ENCODE measurements at places on chromosomes 3 and 15.

- no peak for DNase-seq
Observed at GRCh38 chr3:138338244-138338643, 8.6 kb upstream of the NME9 start.

DNA sequence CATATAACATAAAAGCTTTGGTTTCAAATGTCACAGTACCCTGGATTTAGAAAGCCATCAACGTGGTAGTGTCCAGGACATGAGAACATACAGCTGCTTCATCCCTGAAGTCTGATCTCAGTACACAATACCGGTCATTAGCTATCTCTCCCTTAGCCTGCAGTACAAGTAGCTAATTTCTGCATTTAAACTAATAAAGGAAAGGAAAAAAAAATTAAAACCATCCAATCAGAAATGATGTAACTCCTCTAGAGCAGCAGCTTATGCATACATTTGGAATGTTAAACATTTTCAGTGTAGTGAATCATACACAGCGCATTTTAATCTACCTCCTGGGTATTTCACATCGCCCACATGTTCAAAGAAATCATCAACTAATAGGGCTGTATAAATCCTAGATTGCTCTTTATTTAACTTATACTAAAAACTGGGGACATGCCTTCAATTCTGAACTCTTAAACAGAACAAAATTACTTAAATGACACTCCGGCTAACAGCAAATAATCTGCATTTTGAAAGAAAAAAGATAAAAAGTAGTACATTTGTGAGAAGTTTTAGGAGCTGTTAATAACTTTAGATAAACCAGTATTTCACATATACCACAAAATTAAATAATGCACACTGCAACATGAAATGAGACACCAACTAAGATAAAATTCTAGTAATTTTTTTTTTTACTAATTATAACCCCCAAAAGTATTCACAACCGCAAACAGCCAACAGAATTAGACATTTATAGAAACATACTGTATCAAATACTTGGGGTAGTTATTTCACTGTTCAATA, 3.7 kb downstream of the IGF2BP2 start:
- DNase-seq: no peak

DNA sequence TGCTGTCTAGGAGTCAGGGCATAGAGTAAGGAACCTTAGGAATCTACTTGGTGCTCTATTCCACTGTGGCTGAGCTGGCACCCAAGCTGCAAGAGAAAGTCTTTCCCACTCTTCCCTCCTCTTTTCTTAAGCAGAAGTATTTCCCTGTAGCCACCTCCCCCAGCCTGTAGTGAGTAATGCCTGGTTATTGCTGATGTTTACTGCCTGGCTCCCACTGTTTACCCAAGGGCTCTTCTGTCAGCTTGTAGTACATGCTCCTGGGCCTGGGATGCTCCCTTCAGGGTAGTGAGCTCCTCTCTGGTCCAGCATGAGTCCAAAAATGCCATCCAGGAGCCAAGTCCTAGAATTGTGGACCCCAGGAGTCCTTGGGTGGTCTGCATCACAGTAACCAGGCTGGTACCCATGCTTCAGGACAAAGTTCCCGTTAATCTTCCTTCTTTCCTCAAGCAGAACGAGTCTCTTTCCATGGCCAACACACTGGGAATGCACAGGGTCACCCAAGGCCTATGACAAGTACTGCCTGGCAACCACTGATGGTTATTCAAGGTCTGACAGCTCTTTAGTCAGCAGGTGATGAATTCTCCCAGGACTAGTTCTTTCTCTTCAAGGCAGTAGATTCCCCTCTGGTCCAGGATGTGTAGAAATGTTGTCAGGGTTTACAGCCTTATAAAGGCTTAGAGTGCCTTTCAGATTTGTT, 17.6 kb downstream of the GALK2 start:
- DNase-seq: no peak

DNA sequence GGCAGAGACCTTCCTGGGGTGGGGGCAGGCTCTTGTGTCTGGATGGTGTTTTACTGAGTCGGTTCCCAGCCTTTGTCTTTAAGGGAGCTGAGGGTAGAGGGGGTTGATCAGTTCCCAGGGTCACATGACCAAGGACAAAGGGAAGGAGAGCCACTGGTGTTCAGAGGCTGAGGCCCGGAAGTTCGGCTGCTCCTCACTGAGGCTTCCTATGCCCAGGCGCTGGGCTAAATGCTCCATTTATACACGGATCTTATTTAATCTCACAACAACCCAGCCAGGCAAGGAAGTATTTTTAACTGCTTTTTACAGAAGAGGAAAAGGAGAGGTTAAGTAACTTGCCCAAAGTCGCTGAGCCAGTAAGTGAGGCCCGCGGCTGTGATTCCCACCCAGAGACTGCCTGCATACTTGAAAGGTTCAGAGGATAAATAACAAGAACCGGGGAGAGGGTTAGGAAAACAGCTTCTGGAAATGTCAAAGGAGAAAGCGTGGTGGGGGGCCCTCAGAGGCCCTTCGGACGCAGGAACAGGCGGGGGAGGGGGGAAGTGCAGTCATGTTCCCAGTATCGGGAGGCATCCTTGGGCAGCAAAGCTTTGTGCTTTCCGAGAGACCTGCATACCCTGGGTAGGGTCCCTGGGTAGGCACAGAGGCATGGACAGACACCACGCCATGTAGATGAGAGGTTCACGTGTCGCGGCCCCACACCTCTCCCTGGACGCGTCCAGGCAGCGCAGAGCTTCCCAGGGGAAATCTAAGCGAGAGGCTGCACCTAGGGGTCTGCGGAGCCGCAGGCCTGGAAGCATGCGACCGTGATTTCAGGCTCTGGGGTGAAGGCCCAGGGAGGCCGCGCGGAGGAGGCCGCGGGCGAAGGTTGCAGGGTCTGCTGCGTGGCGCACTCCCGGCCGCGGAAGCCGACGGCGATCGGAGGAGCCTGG, 21.3 kb downstream of the EPHB3 start:
- DNase-seq: peak; percentile 59

DNA sequence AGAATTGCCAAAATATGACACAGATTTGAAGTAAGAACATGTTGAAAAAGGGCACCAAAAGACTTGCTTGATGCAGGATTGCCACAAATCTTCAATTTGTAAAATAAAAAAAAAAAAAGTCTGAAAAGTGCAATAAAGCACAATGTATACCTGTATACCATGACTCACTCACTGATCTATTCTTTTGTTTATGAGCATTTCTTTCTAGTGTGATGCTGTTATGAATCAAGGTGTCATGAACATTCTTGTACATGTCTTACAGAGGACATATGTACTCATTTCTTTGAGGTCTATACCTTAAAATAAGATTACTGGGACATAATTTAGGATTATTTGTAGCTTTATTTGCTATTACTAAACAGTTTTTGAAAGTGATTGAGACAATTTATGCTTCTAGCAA, 464.9 kb upstream of the RBMS3 start:
- DNase-seq: no peak

GRCh38 chr15:68935400-68935937, 5.1 kb downstream of the SPESP1 start:
- DNase-seq: no peak

- no peak for DNase-seq
Observed at GRCh38 chr3:51715977-51716294, 9.1 kb downstream of the GRM2 start.

DNA sequence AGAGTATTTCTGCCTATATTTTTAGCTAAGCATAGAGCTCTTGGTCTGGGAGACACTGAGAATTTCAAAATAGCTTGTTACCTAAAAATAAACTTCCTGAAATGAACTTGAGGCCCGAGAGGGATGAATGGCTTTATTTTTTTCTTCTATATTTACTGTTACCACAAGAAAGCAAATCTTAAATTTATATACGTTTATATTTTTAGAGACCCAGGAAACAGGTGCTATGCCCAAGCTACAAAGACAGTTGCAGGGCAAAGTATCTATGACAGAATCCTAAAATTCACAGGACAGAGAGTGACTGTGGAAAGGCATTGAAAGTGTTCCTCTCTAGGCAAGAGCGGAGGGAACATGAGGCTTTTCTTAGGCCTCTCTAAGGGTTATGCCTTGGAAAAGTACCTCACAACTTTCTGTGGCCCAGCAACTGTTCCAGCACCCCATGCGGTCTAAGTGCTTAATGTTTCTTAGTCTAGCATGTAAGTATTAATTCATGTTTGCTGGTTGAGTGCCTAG, 36.5 kb downstream of the TGFBR2 start:
- DNase-seq: no peak

- DNase-seq: no peak
Observed at GRCh38 chr3:61956236-61956635, 394.9 kb downstream of the PTPRG start.

DNA sequence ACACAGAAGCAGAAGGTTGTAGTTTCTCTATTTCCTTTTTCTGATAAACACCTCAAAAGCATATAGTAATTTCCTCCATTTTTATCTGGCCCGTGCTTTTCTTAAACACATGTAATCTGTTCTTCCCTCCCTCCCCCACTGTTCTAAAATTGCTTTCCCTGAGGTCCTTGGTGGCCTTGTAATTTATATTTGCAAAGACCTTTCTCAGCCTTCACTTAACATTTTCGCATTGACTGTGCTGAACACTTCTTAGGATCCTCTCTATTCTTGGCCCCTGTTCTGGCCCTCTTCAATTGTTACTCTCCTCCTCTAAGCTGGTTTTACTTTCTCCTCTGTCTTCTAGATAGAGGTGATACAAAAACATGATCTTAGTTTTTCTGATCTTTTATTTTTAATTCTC, 28.3 kb downstream of the GAP43 start:
- no peak for DNase-seq

DNA sequence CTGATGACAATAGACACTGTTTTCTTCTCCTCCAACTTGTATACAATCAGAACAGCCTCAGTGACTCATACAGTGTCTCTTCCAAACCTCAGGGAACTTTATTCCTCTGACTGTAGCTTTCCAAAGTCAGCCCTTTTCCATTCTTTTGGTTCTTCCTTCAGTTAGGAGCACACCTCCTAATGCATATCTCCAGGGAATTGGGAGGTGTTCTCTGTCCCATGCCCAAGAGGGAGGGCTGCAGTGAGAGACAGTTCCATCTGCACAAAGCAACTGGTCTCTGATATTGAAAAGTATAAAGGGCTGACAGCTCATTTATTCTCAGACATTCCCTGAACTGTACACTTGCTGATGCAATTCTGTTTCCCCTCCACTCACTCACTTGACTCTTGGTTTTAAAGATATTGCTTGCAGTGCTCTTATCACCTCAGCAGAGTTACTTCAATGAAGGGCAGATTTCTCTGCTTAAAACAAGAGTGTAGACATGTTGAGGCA, 337.8 kb upstream of the TBC1D5 start:
- DNase-seq: no peak

DNA sequence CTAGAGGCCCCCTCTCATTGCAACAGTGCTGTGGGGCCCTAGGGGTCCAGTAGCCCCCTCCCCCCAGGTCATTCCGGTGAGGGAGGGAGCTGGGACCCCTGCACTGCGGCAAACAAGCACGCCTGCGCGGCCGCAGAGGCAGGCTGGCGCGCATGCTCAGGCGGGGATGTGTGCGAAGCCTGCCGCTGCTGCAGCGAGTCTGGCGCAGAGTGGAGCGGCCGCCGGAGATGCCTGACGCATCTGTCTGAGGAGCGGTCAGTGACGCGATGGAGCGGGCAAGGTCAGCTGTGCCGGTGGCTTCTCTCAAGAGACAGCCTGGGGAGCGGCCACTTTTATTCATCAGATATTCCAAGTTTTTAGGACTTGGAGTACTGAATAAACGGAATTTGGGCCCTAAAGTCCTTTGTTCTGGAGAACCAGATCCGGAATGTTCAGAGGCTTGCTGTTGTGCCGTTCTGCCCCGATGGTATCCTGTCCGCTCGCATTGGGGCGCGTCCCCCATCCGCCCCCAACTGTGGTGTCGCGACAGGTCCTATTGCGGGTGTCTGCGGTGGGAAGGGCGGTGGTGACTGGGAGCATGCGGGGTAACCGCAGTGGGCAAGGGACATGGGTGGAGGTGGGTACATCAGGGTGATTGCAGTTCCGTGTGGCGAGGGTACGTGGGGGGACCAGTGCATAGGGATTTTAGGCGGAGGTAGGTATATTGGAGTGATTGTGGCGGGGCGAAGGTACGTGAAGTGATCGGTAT, at the start of the genes SNRPN and SNURF:
Gene SNRPN (plus strand): TSS at position 205 of the 748 bp plus-strand sequence. CDS start 19,467 bp downstream, outside the sequence.
Gene SNURF (plus strand): TSS at position 205 of the 748 bp plus-strand sequence. CDS start 62 bp downstream, at position 267.
- peak; percentile 82 for DNase-seq

DNA sequence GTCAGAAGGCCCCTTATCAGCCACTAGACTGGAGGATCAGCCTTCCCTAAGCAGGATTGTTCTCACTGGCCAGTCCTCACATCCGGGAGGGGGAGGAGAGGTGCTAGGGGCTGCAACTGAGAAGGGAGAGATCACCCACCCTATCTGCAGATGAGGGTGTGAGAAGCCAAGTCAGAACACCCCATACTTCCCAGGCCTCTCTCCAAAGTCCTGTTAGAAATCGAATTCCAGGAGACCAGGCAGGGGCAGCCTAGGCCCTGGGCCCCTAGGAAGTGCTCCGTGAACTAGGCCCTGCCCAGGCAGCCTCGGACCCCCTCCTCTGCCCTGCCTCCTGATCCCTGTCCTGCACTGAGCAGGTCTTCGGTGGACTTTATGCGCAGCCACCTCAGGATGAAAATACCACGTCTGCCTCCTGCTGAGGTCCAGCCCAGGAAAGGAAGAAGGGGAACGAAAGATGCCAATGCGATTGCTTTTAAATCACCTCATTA, 933 bp downstream of the DZIP1L start:
- DNase-seq: no peak

DNA sequence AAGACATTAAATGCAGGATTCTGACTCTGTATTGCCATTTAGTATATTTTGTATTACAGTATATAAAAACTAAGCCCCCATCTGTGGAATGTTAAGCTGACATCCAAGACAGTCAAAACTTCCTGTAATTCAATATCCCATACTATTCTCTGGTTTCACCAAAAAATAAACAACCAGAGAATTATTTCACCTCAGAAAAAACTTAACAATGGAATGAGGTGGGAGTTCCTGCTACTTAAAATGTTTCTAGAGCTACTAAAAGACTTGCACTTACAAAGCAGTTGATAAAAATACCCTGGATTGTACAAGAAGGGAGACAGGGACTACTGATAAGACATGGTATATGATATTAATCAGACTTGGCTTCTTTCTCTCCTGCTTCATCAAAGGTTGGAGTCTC, 8.3 kb downstream of the ARL13B start:
- DNase-seq: no peak

GRCh38 chr15:38176155-38176554, 76.5 kb upstream of the SPRED1 start:
- no peak for DNase-seq

GRCh38 chr3:45988362-45988761, 7.3 kb downstream of the FYCO1 start:
- no peak for DNase-seq

Measured in dorsolateral prefrontal cortex (tissue), 122 donors.